ENCODE measurements at places on chromosomes 12 and 14.

- DNase-seq: peak; percentile 61
Measured at GRCh38 chr14:73825551-73826188, 26.0 kb upstream of the PTGR2 start.

- no peak for DNase-seq
Measured at GRCh38 chr12:40616383-40616915, 75.8 kb upstream of the CNTN1 start.

GRCh38 chr12:57717846-57718640, 20.5 kb downstream of the AGAP2 start:
- no peak for DNase-seq

DNA sequence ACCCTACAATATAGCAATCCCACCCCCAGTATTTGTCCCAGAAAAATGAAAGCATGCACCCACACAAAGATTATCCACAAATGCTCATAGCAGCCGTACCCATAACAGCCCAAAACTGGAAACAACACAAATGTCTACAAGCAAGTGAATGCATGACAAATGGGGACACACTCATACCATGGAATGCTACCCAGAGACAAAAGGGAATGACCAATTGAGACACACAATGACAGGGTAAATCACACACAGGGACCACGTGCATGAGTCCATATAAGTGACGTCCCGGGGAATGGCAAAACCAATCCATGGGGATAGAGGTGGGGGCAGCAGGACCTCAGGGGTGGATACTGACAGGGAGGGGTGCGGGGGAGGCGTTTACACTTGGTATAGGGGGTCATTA, 33.4 kb downstream of the SCARB1 start:
- DNase-seq: no peak

DNA sequence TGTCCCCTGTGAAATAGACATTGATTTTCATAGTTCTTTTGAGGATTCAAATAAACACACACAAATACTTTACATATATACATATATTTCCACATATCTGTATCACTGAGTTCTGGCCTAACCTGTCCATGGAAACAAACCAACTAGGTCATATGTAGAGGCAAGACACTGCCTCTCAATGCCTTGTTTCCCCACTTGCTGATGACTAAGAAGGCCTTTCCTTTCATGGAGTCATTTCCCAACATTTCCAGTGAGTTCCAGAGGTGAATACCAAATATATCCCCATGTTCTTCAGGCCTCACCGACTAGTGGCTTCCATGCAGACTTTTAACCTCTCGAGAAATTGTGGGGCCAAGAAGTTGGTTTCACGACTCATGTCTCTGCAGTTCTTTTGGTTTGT, 120.8 kb downstream of the DNAI7 start:
- DNase-seq: no peak

DNA sequence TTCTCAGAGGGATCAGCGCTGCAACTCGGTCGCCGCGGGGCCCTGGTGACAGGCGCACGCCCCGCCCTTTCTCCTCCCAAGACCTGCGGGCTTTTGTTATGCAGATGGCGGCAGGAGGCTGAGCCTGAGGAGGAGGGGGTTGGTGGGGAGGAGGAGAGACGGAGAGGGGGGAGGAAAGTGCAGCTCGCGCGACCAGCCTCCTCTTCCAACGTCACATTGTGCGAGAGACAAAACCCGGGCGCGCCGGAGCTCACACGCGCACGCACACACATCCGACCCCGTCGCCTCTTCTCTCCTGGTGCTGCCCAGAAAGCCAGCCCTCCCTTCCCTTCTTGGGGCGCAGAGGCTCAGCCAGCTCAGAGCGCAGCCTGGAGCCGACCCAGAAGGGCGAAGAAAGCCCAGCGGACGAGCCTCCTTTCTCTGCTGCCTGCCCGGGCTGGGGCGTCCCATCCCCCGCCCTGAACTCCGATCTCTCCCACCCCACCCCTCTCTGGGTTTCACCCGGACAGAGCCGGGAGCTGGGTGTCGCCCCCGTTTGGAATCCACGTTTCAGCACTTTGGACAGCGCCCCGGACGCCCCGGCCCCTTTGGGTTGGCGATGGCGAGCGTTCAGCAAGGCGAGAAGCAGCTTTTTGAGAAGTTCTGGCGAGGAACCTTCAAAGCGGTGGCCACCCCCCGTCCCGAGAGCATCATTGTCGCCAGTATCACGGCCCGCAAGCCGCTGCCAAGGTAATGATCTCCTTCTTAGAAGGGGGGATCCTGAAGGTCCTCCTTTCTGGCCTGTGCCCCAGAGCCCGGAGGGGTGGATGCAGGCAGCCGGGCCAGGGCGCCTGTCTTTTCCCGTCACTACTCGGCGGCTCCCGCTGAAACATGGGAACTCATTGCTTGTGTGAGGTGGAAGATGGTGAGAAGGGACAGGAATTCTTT, at the start of gene SRRM4:
Gene SRRM4, plus strand, starts transcription at position 257 of the 927 bp plus-strand sequence. Its CDS starts 342 bp downstream, at position 599.
- DNase-seq: peak; percentile 96

DNA sequence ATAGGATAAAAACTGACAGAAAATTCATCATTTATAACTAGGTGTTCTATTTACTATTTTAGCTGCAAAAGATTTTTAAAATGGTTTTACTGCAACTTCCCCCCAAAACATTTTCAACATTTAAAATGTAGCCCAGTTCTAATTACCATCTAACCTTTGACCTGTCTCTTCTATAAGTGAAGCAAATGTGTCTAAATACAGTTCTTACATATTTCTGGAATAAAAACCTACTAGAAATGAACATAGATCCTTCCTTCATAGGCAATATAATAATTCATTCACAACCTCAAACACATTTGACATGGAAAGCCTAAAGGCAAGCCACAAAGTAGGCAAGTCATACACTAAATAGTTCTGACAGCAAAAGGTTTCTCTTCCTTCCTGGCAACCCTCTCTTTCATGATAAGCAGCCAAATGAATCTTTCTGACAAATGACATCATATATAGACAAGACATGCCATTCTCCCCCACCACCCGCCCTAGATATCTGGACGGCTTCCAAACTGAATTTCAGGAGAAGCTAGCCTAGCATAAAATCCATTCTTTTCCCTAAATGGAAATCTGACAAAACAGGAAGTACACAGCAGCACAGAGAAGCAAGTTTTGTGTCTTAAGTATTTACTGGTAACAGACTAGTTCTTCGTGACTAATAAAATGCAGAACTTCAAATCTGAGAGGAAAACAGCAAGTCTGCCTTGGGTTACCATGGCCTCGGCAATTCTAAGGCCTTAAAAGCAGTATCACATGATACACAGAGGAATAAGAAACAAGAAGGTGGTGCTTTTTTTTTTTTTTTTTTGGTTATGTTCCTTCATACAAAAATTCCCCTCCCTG, 17.2 kb upstream of the ARID4A start:
- no peak for DNase-seq

- no peak for DNase-seq
Measured at GRCh38 chr14:92563359-92563758, 49.8 kb downstream of the RIN3 start.

DNA sequence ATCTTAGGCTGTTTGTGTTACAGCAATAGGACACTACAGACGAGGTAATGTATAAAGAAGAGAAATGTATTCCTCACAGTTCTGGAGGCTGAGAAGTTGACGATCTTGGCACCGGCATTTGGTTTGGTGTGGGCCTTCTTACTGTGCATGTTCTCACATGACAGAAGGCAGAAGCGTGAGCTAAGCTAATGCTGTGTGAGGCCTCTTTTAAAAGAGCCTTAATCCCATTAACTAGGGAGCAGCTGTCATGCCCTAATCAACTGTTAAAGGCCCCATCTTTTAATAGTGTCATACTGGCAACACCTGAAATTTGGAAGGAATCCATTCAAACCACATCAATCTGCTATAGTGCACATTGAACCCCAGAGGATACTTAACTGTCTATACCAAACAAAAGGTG, 992.9 kb downstream of the GALC start:
- DNase-seq: no peak

DNA sequence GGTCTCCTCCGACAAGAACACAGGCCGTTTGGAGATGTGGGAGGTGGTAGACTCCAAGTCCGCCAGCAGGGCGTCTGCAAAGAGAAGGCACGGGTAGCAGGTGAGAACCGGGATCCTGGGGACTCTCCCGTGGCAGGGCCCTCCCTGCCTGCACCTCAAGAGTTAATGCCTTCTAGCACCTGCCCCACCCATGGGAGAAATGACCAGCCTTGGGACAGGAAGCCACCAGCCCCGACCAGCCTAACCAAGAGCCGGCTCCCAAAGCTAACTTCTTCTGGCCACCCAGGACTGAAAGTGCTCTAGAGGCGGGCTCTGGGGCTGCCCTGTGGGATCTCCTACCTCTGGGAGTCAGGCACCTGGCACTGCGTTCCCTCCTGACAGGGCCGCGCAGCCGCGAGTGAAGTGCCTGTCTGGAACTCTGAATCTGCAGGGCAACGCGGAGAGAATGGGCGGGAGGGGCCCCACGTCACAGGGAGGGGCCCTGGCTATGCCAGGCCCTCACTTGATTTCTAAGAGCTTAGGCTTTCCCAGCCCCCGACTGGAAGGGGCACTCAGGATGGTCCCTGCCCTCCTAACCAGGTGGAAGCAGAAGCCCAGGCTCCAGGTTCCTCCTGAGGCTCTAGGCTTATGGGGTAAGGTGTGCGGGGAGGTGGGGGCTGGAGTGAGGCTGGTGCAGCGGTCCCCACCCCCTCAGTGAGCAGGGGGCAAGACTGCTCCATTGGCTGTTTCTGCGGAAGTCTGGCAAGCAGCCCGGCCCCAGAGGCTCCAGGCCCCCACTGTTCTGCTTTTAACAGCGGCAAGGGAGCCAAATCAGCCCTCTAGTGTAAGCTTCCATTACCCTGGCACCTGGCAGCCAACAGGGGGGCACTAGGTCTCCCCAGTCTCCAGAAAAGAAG, 23.6 kb upstream of the RPLP0 start:
- no peak for DNase-seq

GRCh38 chr14:89480278-89480677, 63.2 kb upstream of the FOXN3 start:
- DNase-seq: no peak

DNA sequence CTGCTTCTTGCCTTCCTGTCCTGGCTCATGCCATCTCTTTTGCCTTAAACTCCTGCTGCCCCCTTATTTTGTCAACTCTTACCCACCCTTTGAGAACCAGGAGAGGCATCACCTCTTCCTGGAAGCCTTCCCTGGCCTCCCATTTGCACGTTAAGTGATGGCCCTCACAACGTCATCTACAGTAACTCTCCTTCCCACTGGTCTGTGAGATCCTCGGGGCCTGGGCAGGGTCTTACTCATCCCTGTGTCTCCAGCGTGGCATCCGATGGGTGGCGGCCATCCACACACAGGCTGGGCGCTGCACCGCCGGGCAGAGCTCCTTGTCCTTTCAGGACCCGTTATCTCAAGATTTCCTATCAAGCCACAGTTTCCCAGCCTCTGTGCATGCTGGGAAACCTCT, 16.8 kb upstream of the CACNA2D4 start:
- DNase-seq: no peak

DNA sequence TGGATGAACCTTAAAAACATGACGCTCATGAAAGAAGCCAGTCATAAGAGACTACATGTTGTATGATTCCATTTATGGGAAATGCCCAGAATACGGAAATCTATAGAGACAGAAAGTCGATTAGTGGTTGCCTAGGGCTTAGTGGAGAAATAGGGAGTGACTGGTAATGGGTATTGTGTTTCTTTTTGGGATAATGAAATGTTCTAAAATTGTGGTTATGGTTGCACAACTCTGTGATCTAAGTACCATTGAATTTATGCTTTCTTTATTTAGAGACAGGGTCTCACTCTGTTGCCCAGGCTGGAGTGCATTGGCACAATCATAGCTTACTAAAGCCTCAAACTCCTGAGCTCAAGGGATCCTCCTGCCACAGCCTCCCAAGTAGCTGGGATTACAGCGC, 8.0 kb downstream of the RBMS2 start:
- DNase-seq: no peak

DNA sequence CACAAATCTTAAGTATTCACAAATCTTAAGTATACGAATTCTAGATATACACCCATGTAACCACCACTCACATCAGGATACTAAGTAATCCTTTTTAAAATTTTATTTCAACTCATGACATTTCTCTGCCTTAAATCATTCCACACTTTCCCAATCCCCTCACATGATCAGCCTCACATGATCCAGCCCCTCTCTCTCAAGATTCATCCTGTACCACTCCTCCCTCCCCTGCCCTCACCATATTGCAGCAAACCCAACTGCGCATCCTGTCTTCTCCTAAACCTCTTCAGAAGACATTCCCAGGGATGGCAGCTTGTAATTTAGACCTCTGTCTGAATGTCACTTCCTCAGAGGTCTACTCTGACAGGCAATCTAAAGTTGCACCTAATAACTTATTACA, 1.7 kb upstream of the EIF4B start:
- no peak for DNase-seq

GRCh38 chr14:68008491-68008890, 188.9 kb downstream of the RAD51B start:
- DNase-seq: no peak

- DNase-seq: no peak
Measured at GRCh38 chr12:82688596-82688995, 1.9 kb downstream of the TMTC2 start.

GRCh38 chr12:62738105-62738504, 196.8 kb downstream of the PPM1H start:
- no peak for DNase-seq

GRCh38 chr12:4296751-4297150, 23.2 kb downstream of the CCND2 start:
- DNase-seq: no peak

- DNase-seq: no peak
Measured at GRCh38 chr12:42609605-42610004, 20.1 kb upstream of the PRICKLE1 start.

- no peak for DNase-seq
Measured at GRCh38 chr14:78307671-78308070, 137.5 kb downstream of the NRXN3 start.

GRCh38 chr14:76252471-76252870, 100.7 kb downstream of the GPATCH2L start:
- DNase-seq: no peak

DNA sequence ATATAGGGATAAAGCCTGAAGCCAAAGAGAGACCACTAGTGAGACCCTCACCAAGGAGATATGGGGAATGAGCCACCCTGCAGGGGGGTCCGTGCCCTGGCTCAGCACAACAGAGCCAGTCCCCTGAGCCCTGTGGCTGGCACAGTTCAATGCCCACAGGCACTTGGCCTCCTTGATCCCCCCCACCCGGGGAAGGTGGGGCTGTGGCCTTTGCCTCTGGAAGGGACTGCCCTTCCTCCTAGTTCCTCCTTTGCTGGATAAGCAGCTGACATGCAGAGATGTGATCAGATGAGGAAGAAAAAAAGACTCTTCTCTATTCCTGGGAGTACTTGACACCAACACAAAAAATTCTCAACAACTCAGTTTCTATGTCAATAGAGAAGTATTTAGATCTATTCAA, 19.9 kb downstream of the TTC7B start:
- no peak for DNase-seq
